Peyer's patch (tissue), 4 donors: ENCODE measurements at places on chromosomes 1 and 21.

DNA sequence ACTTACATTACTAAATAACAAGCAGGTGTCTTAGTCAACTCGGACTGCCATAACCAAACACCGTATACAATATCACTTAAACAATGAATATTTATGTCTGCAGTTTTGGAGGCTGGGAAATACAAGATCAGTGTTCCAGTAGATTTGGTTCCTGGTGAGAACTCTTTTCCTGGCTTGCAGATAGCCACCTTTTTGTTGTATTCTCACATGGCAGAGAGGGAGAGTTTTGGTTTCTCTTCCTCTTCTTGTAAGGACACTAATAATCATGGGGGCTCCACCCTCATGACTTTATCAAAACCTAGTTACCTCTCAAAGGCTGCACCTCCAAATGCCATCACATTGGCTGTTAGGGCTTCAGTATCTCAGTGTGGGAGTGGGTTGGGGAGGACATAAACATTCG is 82.9 kb upstream of the CACYBP start:
- no peak for DNase-seq

GRCh38 chr1:184289825-184290550 is 96.8 kb upstream of the C1orf21 start:
- no peak for DNase-seq

DNA sequence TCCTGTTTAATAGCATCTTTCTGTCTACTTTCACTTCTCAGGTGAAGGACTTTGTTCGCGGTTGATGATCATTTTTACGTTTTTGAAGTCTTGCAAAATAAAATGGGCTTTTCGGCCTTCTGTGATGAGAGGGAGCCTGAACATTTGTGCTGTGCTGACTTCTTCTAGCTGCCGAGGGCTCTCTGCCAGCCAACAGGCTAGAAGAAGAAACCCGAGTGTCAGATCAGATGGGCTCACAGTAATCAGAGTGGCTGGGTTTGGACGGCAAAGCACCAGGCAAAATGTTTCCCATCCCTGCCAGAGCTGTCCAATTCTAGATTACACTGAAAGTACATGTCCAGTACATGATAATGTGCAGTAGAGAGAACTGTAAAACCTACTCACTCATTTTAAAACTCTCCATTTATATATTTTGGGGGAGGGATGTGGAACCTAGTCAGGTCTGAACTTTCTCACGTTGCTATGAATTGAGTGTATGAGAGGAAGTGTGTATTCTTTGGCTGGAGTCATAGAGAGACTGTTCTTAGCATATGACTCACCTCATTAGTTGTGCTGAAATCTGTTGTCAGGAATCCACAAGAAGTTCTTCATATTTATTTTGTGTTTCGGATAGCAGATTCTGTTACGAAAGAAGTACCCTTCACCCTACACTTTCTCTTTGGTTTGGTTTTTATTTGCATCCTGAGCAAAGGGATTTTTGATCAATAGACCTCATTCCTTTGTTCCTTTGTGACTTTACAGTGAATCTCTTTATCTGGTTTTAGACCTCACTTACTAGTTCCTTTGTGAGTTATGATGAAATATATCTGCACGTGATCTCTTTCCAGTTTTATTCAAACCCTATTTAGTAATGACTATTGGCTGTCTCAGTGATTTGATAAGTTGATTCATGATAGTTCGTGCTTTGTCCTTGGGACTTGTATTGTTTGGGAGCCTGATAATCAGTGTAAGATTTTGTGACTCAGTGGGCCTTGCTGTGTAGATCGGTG is 4.8 kb downstream of the ATP1A1 start:
- peak; percentile 48 for DNase-seq

- DNase-seq: peak; percentile 71
These were observed 54.5 kb downstream of the GPR161 start for GRCh38 chr1:168082008-168082876.

DNA sequence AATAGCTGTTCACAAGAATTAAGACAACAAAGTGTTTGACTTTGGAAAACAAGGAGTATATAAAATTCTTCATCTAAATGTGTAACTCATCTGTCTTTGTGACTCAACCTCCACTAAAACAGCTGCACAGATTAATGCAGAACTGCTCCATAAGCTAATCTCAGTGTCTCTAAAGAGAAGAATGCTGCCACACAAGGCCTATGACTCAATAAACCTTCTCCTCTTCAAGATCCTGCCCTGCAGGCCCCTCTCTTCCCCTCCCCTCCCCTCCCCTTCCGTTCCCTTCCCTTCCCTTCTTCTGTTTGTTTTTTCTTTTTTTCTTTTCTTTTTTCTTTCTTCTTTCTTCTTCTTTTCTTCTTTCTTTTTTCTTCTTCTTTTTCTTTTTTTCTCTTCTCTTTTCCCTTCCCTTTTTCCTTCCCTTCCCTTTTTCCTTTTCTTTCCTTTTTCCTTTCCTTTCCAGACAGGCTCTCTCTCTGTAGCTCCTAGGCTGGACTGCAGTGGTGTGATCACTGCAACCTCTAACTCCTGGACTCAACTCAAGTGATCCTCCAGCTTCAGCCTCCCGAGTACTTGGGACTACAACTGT is 1052.8 kb downstream of the BRINP3 start:
- no peak for DNase-seq

DNA sequence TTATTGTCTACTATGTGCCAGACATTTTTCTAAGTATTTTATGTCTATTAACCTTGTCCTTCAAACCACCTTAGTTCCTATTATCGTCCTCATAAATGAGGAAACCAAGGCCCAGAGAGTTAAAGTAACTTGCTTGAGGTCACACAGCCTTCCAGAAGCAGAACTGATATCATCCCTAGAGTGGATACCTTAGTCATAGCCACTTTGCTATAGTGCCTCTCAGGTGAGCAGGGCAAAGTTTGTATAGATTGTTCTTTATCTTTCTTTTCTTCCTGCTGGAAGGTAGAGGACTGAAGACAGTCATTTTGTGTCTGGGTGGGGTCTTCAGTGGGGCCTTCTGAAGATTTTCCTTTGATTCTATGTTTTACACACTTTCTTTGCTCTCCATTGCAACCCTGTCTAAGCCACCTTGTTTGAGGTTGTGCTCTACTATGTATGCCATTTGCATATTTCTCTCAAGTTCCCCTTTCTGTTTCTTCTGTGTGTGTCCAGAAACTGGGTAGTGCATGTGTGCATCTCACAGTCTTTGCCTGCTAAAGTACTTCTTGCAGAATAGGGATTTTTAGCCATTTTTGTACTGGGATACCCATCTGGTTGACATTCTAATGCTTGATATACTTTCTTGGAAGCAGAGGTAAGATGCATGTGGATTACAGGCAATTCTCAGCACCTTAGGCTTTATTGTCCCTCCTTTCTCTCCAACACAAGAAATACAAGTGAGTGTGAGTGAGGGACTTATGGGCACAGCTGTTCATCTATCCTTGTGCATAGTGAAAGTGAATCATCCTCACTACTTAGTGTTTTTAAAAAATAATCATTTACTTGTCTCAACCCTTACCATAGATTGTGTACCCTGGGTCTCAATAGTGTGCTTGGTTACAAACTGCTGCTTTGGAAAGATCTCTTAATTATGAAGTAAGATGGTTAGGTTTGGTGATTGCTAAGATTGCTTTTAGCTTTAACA is 207.6 kb upstream of the HMCN1 start:
- no peak for DNase-seq

DNA sequence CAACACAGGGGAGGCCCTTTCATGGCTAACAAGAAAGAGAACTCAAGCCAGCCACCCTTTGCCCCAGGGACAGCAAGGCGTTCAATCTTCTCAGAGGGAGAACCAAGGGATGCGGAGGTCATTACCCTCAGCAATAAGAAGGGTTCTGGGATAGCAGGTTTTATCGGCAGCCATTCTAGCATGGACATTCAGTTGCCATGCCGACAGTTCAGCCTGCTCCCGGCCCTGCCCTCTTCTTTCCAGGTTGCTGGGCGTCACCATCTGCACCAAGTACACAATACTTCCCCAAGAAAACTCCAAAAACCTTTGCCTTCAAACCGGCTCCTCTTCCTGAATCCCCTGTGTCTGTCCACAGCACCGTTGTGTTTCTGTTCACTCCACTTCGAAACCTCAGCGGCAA is 47.1 kb downstream of the SYT2 start:
- DNase-seq: no peak

DNA sequence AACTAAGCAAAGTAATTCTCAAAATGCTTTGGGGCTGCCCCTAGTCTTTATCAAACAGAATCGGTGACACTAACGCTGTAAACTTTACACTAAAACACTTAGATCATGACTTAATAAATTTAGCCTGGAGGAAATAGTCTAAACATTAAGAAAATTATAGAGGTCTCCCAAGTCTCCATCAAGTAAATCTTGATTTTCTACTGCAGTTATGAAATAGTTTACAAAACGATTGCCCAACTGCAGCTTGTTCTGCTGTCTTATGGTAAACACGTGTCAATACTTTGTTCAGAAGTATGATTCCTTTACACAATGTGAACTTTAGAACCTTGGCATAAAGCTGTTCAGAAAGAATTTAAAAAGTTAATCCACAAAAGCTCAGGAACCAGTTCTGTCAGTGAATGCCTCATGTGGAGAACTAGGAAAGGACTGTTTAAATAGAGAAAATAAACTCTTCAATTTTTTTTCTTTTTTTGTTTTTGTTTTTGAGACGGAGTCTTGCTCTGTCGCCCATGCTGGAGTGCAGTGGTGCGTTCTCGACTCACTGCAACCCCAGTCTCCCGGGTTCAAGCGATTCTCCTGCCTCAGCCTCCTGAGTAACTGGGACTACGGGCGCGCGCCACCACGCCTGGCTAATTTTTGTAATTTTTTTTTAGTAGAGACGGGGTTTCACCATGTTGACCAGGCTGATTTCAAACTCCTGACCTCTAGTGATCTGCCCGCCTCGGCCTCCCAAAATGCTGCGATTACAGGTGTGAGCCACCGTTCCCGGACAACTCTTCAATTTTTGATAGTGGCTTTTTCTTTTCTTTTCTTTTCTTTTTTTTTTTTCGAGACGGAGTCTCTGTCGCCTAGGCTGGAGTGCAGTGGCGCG is 1.6 kb downstream of the DDI2 start:
- no peak for DNase-seq

DNA sequence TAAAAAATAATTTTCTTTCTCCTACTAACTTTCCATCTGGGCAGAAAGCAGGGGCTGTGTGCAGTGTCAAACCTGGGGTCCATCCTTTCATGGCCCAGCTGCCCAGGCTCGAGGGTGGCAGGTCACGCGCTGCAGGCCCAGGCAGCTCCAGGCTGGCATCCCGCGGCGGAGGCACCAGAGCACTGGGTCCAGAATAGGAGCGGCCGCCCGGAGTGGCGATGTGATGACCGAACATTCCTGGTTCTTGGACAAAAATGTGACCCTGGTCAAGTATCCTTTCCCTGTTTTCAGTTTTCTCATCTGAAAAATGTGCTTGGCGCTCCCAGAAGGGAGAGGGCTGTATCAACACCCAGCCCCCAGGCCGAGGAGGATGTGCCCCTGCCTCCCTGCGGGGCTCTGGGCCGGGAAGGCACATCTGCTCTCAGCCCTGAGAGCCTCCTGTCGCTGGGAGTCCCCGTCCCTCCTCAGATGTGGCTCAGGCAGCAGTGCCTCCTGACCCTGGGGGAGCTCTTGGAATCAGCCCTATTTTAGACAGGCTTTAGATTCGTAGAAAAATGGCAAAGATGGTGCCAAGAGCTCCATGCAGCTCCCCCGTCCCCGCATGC is 29.3 kb downstream of the SLX9 start:
- DNase-seq: no peak

DNA sequence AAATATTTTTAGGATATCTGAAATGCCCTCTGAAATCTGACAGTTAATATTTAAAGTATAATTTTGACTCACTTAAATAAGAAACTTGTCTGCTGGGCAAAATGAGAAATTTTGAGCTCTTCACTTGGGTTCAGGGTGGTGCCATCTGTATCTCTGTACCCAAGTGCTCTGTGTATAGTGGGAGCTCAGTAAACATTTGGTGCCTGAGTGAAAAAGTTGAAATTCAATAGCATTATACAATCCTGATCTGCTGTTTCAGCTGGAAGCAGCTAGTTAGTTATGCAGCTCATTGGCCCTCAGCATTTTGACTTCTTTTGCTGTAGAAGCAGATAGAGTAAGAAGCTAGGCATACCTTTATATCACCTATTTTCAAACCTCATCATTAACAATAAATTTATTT is 73.3 kb downstream of the RPE65 start:
- DNase-seq: no peak

DNA sequence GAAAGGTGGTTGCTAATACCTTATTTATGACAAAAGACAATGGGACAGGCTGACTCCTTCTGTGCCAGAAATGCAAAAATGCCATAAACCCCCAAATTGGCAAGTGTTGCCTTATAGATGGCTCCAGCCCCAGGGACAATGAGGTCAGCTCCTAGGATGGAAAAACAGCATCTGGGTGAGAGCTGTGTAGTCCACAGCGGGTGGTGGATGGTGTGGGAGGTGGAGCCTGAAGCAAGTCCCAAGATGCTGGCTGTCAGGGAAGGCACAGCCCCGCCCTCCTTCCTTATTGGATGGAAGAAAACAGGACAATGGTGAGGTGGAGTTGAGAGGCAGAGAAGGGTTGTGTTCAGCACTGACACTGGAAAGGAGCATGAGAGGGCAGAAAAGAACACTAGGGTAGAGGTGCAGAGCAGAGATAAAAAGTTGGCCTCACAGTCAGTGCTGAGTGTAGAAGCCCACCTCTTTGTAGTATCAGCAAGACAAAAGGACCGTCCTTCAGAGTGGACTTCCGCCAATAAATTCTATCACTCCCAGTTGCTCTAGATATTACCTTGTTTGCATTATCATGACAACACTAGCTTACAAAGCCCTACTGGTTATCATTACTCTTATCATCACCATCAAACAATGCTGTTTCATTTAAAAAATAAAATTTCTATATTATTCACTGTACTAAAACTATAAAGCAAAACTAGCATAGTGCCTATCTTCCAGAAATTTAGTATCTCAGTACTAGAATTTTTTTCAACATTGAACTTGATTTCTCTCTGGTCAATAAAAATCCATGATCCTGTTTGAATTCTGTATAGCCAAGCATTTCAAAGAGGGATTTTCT is 3.7 kb upstream of the SDE2 start:
- no peak for DNase-seq

DNA sequence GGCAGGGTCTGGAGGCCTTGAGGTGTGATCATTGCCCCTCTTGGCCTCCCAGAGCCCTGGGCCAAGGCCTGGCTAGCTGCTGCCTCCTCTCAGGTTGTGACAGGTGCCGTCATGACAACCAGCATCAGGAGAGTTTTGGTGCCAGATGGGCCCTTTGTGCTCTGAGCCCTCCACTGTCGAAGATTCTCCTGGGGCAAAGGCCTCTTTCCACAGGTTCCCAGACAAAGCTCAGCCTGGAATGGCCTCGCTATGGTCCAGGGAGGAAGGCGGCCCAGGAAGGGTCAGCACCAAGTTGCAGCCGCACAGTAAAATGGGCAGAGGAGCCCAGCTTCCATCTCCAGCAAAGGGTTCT is 78.4 kb downstream of the ALPL start:
- DNase-seq: no peak

GRCh38 chr1:116400780-116401179 is 27.7 kb downstream of the ATP1A1 start:
- no peak for DNase-seq

GRCh38 chr1:32399843-32400242 is 5.6 kb upstream of the BSDC1 start:
- no peak for DNase-seq

DNA sequence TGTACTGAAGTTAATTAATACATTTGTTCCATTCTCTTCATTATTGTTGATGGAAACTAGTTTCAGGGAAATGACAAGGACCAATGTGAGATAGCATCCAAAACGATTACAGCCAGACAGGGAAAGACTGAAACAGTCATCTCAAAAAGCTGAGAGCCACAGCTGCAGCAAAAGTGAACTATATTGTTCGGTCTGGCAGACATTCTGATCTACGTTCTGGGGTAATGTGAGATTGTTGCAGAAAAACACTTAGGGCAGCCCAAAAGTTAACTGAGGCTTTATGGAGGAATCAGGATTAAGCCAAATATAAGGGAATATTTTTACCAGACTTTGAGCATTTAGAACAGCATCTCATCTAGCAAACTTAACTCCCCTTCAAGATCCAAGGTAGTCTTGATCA is 112.9 kb downstream of the LRRC40 start:
- DNase-seq: no peak
